Right renal pelvis (tissue), 4 donors: ENCODE measurements at places on chromosomes 1 and 21.

DNA sequence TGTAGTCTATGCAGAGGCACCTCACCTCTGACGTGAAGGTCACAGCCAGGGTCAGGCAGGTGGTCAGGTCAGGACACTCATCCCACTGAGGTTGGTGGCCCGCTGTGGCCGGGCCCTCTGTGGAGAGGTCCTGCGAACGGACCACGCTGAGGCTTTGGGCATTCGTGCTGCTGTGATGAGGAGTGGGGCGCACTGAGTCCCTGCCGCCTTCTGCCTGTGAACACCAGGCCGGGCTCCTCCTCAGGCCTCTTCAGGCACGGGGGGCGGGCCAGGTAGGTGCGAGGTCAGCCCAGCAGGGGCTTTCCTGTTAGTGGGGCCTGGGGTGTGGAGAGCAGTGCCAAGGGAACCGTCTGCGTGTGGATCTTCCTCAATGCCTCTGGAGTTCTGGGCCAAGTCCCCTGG, 39.0 kb downstream of the COQ8A start:
- DNase-seq = no peak

DNA sequence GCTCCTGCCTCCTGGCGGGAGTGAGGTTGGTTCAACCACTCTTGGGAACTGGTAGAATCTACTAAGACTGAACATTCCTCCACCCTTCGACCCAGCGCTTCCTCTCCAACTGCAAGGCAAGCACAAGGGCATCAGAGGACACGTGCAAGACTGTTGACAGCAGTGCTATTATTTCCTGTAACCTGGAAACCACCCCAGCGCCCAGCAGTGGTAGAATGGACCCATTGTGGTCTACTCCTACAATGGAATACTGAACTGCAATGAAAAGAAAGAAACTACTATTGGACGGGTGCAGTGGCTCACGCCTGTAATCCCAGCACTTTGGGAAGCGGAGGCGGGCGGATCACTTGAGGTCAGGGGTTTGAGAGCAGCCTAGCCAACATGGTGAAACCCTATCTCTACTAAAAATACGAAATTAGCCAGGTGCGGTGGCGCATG, 33.0 kb upstream of the TARDBP start:
- no peak for DNase-seq

GRCh38 chr21:45868488-45868887, 113.1 kb upstream of the COL6A1 start:
- DNase-seq = no peak

DNA sequence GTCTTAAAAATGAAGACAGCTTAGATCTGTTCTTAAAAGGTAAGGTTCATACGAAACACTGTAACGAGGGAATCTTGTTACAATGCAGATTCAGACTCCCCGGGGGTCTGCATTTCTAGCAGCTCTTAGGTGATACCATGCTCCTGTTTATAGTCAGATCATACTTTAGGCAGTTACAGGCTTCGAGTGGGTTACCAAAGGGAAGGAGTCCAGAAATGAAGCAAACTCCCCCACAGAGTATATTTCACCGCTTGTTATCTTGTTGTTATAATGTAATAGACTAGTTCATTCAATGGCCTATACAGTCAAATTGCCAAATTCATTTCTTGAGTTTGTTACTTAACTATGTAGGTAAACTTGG, 601.1 kb downstream of the USP25 start:
- no peak for DNase-seq

- no peak for DNase-seq
Measured at GRCh38 chr1:209807509-209807908, 1.6 kb upstream of the IRF6 start.

GRCh38 chr1:84163123-84163931, 19.3 kb downstream of the PRKACB start:
- no peak for DNase-seq

GRCh38 chr1:87834941-87835340, 506.3 kb downstream of the LMO4 start:
- DNase-seq = no peak

DNA sequence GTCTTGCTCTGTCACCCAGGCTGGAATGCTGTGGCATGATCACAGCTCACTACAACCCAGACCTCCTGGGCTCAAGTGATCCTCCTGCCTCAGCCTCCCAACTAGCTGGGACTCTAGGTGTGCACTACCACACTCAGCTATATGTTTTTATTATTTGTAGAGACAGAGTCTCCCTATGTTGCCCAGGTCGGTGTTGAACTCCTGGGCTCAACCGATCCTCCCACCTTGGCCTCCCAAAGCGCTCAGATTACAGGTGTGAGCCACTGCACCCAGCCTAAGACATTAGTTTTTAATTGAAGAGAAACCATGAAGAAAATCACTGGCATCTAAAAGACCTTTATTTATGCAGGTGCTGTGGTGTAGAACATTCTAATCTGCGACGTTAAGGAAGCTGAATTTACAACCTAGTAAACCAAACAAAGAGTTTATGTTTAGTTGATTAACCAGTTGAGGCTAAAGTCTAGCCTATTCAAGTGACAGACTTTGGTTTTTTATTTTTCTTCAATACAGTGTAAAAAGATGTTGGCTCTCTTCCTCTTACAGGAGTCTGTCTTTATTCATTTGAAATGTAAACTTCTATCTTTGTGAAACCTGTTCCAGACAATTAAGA, 52.5 kb upstream of the NBL1 start:
- no peak for DNase-seq

- DNase-seq = no peak
Measured at GRCh38 chr1:170213596-170213995, 67.8 kb downstream of the NTMT2 start.

DNA sequence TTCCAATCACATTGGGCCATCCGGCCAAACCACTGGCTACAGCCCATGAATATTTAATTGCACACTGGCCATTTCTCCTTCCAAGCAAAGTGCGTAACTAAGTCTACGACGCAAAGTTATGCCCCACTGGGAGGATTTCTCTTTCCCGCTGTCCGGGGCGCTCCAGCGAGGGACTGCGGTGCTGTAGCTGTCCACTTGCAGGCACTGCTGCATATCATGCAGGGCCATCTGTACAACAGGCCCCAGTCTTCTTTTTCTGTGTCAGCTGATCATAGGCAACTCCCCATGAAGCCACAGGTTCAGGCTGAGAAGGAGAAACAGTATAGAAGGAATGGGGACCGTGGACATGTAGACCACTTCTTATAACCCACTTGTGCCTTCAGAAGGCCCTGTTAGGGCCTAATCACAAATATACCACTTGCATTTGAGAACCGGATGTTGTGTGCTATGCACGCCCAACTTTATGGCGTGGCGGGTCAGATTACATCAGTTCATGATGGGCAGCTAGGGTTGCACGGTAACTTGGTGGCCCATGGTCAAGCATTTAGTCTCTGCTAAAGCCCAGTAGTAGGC, 58.0 kb downstream of the ADSS2 start:
- no peak for DNase-seq

DNA sequence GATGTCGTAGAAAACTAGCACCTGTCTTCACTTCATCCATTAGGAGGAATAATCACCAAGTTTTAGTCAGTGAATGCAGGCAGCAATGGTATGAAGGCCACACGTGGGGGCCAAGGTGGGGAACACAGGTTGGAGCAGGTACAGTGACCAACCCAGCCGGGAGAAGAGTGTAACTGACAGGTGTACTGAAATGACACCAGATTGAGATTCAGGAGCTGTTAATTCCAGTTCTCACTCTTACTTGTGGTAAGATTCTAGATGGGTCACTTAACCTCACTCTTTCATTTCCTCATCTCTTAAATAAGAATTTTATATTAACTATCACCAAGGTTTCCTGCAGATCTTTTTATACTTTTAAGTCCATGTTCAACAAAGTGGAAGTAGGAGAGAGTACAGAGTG, 206.2 kb upstream of the PTBP2 start:
- DNase-seq = no peak

- no peak for DNase-seq
Measured at GRCh38 chr1:27773826-27774445, 917 bp downstream of the STX12 start.

- DNase-seq = peak; percentile 63
Measured at GRCh38 chr1:152052606-152053005, 15.8 kb upstream of the S100A11 start.

DNA sequence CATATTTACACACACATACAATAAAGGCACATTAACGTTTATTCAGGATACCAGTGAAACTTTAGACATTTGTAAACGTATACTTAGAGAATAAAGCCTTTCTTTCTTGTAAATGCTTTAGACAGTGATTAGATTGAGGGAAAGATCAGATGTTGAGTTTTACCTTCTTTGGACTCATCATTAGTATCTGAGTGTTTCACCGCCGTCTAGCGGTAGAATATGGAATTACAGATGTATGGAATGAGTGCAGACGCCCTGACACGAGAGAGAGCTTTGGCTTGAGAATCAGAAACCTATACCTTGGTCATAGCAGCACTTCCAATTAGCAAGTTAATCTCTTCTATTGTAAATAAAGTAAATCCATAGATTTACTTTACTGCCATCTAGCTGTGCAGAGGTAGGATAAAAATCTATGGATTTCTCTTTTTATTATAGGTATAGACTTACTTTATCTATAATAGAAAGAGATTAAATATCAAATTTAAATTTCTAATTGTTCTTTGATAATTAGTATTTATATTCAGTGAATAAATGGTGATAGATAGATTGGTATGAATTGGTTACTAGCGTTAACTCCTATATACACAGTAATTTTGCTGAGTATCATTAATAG, 12.6 kb downstream of the FLG2 start:
- peak; percentile 41 for DNase-seq

DNA sequence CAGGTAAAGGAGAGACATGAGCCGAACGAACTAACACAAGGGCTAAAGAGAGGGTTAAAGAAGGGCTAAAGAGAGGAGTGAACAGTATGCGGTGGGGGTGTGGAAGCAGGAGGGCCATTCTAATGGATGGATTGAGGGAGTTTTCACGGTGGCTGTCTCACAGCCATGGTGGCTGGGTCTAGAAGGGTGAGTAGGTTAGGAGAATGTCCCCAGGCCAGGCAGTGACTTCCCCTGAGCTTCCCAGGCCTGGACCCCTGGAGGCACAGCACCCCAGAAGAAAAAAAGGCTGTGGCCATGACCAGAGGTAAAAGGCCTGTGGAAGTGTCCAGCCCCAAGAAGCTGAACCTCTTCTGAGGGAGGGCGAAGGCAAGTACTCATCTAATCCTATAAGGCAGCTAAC, 3.6 kb downstream of the FNDC5 start:
- DNase-seq = no peak

DNA sequence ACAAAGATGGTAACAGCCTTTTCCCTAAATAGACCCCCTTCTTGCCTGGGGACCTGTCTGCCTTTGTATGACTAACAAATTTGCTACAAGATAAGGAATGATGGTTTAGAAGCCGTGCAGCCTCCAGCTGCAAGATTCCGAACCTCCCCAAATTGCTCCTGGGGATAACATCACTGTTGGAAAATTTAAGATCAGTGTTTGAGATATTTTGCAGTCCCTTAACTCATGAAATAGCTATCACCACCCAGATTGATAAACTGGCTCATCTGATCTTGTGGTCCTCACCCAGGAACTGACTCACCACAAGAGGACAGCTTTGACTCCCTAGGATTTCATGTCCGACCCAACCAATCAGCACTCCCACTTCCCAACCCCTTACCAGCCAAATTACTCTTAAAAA, 254.7 kb downstream of the USH2A start:
- no peak for DNase-seq

DNA sequence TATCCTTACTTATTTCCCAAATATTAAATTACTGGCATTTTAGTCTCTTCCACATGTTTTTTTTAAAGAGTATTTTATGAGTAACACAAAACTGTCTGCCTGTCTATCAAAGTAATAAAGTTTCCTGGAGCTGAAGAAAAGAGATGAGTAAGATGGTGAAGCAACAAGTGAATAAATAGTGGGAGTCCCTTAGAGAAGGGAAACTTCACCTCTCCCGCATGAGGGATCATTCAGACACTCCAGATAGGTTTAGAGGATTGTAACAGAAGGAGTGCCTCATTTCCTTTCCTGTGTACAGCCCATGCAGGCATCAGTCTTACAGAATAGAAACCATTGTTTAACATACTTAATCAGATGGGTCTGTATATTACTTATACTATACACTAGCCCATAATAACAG, 205.7 kb downstream of the USP25 start:
- no peak for DNase-seq

GRCh38 chr1:239558991-239559390, 172.6 kb downstream of the CHRM3 start:
- DNase-seq = no peak

- DNase-seq = no peak
Measured at GRCh38 chr1:171910786-171911185, 69.5 kb downstream of the DNM3 start.

DNA sequence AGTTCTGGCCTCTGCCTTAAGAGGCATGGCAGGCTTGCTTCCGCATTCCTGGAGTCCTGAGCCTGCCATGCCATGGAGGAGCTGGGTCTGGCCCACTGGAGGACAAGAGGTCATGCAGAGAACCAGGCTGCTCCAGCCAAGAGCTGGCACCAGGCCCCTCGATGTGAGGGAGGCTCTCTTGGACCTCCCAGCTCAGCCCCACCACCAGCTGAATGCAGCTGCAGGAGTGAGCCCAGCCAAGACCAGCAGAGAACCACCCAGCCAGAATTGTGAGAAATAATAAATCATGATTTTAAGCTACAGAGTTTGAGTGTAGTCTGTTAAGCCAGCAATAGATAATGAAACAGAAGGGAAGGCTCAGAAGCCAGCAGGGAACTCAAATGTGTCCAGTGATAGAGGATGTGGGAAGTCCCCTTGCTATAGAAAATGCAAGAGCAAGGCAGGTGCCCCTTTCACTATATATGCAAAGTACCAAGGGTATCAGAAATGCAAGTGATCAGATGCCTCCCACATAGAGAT, 118.4 kb downstream of the HIVEP3 start:
- no peak for DNase-seq

GRCh38 chr1:100921110-100921706, 25.3 kb downstream of the SLC30A7 start:
- DNase-seq = peak; percentile 27

DNA sequence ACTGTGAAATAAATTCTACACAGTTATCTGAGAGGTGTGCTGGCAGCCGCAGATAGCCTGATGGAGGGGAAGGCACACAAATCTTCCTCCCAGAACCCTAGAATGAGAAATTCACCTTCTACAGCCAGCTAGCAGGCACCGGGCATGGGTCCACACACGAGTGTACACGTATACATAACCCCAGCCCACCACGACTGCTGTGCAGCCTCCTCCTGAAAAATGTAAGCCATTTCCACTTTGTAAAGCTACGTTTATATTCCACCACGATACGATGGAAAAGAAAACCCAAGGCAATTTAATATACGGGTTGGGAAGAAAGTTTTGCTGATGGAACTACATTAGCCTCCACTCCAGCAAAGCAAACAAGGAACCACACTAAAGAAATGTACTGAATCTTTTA, 1.8 kb downstream of the BTG3 start:
- peak; percentile 7 for DNase-seq
